Fibroblast of villous mesenchyme (primary cell): ENCODE measurements at places on chromosomes 3 and 15.

- no peak for DNase-seq
These were observed 11.6 kb upstream of the CLDN18 start for GRCh38 chr3:137998121-137999042.

DNA sequence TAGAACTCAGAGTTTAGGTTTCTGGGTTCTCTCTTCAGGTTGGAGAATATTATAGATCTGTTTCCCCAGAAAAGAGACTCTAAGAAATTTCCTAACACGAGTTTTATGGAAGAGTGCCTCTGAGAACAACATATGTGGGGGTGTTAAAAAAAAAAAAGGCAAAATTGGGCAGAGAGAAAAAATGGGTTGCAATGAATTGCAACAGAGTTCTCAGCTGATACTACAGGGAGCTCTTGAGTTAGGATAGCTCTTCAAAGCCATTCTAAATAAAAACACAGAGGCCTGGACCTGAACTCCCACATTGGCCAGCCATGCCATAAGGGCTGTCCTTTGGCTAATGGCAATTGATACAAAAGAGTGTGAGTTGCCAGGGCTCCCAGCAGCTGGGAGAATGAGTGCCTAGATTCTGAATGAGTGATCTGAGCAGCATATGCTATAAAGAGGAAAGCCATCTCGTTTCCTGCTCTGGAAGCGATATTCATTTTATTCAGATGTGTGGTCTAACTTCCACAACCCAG lies 20.1 kb upstream of the UBE2E2 start:
- DNase-seq: no peak

DNA sequence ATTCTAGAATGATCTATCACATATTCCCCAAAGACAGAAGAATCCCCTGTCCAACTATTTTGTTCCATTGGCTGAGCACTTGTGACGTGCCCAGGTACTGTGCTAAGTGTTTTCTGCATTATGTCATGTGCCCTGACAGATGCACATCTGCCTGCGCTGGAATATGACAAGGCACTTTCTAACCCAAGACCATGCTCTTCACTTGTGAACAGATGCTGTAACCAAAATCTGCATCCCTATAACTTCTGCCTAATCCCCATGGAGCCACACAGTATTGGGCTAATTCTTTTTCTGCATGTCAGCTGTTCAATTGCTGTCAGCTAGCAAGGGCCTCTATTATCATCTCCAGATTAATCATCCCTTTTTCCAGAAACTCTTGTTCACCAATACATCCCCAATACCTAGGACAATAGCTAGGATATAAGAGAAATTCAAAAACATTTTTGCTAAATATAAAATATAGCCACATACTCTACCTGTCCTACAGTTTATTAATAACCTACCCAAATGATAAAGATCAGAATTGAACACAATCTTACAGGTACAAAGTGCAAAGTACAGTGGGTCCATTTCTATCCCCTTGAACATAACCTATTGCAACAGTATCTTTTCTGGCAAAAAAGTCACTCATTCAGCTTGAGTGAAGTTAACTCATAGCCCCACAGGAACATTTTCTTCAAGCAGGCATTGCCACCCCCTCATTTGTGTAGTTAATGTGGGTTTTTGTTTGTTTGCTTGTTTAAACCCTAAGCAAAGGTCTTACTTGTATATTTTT lies 109.4 kb upstream of the LRRN1 start:
- no peak for DNase-seq

DNA sequence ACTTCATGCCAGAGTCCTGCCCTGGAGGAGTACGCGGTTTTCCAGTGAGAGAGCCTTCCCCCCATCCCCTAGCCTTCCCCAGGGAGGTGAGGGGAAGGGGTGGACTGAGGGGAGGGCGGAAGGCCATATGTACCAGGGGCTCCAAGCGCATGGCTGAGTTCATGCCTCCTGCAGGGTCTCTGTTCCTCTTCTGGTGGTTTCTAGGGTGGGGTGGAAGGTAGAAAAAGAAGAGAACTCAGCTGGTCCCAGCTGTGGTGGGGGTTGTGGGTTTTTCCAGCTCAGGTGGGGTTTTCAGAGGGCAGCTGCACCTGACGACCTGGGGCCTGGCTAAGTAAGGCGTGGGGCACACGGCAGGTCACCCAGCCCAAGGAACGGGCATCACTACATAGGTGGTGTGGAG lies 10.7 kb upstream of the IQSEC1 start:
- no peak for DNase-seq

- DNase-seq: no peak
These were observed 414.3 kb downstream of the RBMS3 start for GRCh38 chr3:29695201-29695600.

- no peak for DNase-seq
These were observed 1.7 kb downstream of the MLF1 start for GRCh38 chr3:158572766-158573060.
